ENCODE measurements at places on chromosomes 13 and 19.

- DNase-seq = no peak
These were observed 61.1 kb upstream of the TPM4 start for GRCh38 chr19:16014923-16015804.

DNA sequence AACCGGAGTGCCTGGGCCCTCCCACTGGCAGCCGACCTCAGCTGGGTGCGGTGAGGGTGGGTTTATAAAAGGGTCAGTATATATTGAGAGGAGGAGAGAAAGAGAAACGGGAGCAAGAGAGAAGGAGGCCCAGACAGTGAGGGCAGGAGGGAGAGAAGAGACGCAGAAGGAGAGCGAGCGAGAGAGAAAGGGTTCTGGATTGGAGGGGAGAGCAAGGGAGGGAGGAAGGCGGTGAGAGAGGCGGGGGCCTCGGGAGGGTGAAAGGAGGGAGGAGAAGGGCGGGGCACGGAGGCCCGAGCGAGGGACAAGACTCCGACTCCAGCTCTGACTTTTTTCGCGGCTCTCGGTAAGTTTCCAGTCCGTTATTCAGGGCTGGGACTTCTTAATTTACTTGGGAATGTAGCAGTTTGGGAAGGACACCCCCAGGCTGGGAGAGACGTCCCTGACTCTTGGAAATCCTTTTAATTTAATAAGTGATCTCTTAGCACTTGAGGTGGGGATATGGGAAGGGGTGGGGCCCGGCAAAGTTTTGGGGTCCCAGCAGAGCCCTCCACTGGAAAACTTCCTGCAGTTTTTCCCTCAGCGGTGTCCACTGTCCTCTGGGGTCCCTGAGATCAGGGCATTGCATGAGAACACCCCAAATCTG lies at the start of gene EMP3:
TSS of gene EMP3 (plus strand) at position 288 of the 646 bp plus-strand sequence. CDS start 1,293 bp downstream, outside the sequence.
- peak; percentile 78 for DNase-seq

- DNase-seq = no peak
These were observed 17.3 kb upstream of the FCGBP start for GRCh38 chr19:39951686-39952085.

DNA sequence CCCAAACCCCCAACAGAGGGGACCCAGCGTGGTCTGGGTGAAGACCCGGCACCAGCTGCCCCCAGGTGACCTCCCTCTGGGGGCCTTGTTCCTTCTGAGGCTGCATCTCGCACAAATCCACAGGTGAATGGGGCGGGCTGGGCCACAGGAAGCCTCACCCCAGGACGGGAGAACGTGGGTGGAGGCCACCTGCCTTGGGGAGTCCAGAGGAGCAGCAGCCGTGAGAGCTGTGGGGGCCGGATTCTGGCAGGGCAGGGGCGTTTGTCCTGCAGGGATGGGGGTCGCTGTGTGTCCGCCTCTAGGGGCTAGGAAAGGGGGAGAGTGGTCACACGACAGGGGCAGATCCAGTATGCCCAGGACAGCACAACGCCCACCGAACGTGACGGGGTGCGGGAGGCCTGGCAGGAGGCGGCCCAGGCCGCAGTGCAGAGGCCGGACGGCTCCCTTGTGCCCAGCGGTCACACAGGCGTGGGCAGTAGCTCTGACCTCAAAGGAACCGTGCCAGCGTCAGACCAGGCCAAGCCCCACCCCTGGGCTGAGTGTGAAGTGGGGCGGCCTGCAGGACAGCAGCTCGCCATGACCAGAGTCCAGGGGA lies 6.7 kb downstream of the POLR2E start:
- DNase-seq = no peak

DNA sequence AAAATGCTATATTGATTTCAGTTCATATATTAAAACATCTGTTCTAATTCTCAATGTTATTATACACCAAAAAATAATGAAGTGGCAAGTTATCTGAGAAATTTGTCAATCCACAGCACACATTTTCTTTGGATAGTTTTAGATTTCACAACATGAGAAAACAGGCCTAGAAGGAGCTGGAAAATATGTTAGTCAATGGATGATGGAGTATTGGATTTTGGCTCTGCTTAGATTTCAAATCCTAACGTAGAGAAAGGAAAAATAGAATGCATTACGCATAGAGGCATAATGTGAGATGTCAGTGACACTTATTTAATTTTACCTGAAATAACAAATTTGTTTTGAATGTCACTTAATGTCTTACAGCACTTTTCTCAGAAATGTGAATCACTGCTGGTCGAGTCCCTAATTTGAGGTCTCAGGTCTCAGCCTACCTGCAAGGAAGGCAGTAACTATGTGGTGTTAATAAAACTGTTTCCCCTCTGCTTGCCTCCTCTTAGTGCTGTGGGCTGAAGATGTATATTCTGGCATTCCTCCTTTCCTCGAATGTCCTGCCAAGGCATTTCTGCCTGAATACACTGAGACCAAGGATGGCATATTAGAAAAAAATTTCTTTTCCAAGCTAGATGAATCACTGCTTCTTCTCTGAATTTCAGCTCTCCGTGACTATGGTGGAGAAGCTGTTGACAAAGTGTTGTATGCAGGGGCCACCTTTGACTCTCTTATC lies 232.4 kb downstream of the POSTN start:
- DNase-seq = no peak

DNA sequence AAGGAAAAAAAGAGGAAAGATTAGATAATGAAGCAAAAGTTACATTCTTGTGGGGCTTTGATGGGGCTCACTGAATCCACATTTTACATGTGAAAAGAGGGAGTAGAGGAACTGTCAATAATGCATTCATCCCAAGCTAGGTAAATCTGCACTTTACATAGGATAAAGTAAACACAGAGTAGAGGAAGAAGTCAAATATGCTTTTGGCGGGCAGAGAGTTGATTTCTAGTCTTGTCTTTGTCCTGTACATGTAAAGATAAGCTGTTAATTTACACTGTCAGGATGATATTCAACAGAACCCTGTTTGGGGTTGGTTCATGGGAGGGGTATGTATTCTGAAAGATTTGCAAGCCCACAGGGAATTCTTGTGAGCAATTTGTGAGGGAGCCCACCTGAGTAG lies 18.0 kb upstream of the TNFRSF19 start:
- no peak for DNase-seq

DNA sequence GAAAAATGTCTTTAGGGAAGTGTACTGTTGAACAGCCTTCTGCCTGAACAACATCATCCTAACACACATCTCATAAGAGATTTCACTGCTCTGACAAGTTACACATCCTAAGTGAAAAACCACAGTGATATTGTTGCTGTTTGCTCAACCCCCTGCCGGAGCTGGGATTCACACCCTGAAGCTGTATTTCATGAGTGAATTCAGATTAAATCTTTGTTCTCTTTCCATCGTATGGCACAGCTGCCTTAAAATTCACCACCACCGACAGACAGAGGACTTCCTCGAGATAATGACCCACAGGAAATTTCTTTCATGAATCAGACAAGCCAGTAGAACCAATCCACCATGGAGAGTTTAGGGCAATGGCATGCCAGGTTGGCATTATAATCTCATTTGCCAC lies 280.8 kb downstream of the DCT start:
- DNase-seq = no peak

DNA sequence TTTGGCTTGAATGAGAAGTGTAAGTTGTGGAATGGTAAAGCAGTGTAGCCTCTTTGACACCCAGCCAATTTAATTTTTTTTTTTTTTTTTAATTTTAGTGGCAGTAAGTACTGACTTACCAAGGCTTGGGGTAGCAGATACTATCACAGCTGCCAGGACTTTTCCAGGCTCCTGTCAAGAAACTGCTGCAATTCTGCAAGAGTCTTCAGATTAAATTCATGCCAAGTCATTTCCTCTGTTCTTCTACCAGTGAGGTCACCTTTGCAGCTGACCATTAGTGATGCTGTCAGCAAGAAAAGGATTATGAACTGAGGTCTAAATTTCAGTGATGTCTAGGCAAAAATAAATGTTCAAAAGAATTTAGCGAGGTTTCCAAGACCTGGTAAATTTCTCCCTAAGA lies 91.2 kb downstream of the GGACT start:
- no peak for DNase-seq

DNA sequence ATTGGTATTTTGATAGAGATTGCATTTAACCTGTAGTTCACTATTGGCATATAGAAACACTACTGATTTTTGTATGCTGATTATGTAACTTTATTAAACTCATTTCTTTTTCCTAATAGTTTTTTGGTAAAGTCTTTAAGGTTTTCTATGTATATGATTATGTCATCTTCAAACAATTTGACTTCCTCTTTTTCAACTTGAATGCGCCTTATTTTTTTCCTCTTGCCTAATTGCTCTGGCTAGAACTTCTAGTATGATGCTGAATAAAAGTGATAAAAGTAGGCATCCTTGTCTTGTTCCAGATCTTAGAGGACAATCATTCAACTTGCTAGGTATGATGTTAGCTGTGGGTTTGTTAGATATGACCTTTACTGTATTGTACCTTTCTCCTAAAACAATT lies 1034.9 kb downstream of the PCDH9 start:
- DNase-seq = no peak

- no peak for DNase-seq
These were observed 14.3 kb downstream of the DNMT1 start for GRCh38 chr19:10180459-10180858.
